ENCODE measurements at places on chromosomes 4 and X.

- DNase-seq = no peak
These were observed 866 bp upstream of the EMD start for GRCh38 chrX:154378059-154378798.

DNA sequence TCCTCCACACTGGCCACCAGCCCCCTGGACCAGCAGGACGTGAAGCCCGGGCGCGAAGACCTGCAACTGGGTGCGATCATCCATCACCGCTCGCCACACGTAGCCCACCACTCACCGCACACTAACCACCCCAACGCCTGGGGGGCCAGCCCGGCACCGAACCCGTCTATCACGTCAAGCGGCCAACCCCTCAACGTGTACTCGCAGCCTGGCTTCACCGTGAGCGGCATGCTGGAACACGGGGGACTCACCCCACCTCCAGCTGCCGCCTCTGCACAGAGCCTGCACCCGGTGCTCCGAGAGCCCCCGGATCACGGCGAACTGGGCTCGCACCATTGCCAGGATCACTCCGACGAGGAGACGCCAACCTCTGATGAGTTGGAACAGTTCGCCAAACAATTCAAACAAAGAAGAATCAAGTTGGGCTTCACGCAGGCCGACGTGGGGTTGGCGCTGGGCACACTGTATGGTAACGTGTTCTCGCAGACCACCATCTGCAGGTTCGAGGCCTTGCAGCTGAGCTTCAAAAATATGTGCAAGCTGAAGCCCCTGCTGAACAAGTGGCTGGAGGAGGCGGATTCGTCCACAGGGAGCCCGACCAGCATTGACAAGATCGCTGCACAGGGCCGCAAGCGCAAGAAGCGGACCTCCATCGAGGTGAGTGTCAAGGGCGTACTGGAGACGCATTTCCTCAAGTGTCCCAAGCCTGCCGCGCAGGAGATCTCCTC, 600 bp downstream of the POU3F4 start:
- no peak for DNase-seq

- no peak for DNase-seq
These were observed 514.0 kb upstream of the SMIM31 start for GRCh38 chr4:164239976-164240375.

GRCh38 chr4:113978105-113978504, 1.3 kb downstream of the ARSJ start:
- no peak for DNase-seq

DNA sequence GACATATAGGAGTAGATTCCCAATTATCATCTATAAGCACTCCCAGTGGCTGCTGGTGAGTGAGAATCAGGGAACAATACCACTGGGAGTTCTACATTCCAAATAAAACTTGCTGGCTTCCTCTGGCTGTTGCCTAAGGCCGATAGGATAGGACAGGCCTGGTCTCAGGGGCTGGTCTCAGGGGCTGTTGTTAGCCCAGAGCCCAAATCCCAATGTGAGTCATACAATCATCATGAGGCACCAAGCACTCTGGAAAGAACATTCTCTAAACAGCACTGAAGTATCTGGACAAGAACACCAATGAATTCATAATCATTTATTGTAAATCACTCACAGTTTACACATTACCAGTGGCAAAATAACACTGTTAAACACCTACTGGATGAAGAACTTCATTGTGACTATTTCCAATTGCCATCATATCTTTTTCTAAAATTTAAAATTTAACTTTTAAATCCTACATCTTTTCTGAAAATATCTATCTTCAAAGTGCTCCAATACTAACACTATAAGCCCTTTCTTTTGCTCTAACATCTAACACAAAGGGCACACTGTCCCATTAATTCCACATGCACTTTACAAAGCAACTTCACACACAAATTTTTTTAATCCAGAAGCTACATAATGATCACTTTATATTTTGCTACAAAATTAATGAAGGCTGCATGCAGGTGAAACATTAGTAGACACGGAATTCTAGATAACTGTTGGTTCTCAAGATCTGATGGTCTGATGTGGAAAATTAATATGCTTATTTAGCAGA, 67.6 kb upstream of the TMEM150C start:
- DNase-seq = no peak

GRCh38 chr4:151429957-151430570, 21.1 kb downstream of the FHIP1A start:
- no peak for DNase-seq

DNA sequence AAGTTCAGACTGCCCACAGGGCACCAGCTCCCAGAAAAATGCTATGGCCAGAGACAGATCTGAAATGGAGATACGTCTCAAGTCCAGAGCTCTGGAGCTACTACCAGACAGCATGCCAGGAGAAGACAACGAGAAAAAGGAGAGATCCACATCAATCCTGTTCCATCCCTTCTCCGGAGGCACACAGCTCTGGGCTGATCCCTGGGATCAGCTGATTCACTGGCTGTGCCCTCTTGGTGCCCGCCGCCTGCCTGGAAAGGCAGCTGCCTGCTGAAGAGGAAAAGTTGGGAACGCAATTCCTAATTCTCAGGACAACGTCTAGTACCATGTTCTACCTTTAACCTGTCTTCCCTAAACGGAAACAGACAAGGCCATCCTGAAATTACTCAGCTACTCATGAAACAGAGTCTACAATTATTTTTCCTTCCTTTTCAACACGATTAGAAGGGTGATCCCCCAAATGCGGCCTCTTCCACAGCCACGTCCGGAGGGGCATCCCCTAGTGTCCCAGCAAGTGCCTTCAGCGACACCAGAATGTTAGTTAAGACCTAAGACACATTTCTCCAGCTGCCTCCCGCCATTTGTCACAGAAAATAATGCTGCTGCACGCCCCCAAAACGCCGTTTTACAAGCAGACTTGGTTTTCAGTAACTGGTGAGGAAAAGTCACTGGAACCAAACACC, 2.4 kb downstream of the ZFYVE28 start:
- DNase-seq = no peak

GRCh38 chr4:139559089-139559479, 3.1 kb upstream of the SETD7 start:
- DNase-seq = no peak

DNA sequence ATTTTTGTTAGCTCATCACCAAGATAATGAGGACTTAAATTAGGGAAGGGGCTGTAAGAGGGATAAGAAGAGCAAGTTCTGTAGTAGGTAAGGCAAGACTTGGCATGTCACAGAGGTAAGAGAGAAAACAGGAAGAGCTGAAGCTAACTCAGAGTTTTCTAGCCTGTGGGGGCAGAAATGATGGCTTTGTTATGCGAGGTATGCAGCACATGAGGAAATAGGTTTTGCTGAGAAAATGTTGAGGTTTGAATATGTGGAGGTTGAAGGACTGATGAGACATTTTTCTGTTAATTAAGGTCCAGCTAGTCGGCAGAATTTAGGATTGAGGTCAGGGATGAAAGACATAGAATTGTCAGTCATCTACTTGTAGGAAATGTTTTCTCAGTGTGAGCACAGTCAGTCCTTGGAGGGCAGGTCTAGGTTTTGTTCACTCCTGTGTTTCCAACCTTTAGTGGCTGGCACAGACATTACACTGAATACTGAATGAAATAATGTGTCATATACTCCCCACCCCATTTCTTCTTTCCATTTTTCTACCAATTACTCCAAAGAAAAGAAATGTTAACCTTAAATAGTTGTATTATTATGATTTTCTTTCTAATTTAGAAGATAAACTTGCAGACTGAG, 154.0 kb upstream of the AADAT start:
- no peak for DNase-seq

DNA sequence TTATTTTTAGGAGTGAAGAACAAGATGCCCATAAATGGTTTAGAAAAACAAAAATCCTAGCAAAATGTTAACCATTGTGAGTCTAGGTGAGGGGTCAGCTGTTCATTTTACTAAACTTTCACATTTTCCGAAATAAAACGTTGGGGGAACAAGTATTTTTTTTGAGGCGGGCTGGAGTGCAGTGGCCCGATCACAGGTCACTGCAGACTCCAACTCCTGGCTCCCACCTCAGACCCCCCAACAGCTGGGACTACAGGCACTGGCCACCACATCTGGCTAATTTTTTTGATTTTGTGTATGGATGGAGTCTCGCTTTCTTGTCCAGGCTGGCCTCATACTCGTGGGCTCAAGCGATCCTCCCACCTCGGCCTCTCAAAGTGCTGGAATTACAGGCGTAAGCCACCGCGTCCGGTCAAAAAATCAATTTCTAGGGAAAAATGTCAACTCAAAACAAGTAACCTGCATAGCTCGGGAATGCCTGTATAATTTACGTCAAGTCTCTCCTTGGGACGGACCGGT, 742 bp upstream of the TAF1 start:
- no peak for DNase-seq

DNA sequence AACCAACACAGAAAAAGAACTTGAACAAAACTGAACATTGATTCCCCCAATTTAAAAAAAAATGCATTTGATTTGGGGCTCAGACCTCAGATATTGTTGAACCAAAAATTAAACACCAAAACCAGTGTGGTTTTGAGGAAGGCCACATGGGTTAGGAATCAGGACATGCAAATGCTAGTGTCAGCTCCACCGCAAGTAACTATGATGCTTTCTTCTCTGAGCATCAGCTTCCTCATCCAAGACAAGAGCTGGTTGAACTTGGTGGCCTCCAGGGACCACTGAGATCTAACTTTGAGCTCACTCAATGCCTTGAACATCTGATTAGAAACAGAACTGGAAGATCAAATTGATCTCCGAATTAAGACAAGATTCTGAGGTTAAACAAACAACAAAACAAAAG, 142.9 kb upstream of the NWD2 start:
- no peak for DNase-seq

- no peak for DNase-seq
These were observed 26.6 kb upstream of the C4orf50 start for GRCh38 chr4:6044805-6045204.

DNA sequence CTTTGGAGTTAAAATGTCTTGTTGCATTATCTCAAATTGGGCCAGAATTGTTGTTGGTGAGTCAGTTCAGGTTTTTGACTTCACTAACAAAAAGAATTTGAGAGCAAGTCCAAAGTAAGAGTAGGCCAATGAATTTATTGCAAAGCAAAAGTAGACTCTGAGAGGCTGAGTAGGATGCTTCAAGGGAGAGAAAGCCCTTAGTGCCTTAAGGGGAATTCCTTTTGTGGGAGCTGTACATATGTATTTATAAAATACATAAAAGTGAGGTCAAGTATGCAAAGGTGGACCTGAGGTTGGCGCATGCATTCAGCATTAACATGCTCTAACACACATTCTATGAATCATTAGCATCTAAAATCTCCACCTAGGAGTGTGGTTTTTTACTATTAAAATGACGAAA, 565.4 kb downstream of the GRXCR1 start:
- DNase-seq = no peak

GRCh38 chrX:134373736-134374135, 86.2 kb upstream of the HPRT1 start:
- DNase-seq = no peak

GRCh38 chr4:38949411-38950051, 81.9 kb downstream of the FAM114A1 start:
- no peak for DNase-seq

DNA sequence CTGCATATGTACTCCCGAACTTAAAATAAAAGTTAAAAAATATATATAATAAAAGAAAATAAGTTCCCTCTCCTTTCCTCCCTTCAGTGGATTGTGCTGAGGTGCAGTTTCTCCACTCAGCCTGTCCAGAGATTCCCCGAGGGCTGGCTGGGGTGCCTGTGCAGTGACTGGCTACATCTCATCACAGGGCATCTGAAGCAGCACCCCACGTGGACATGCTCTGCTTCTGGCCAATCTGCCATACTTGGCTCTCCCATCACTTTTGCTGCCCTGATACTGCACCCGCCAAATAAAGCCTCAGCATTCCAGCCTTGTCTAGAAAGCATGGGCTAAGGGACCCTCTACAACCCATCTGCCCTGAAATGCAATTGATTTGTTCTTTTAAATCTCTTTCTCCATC, 11.1 kb upstream of the MGST2 start:
- no peak for DNase-seq

DNA sequence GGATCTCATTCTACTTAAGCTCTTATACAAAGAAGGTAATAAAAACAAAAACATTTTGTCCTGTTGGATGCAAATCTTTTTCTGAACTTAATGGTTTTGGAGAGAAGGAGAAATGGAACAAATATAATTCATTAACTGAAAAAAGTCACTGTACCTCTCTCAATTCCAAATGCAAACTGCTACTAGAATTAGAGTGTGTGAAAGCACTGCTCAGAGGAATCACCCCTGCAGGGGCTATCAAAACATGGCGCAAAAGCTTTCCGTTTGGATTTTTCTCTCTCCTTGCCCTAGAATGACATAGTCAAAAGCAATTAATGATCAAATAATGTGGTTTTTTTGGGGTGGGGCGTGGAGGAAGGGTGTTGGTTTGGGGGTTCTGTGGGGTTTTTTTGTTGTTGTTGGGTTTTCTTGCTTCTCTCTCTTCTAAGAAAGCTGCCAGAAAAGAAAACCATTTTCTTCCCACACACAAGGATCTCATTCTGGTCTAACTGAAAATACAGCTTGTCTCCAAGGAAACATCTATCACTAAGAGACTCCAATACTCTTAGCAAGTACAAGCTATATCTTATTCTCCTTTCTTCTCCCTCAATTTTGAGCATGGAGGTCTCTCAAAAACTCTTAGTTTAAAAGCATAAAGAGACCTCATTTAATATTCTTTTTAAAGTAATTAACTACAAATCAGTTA, 41.6 kb downstream of the USP46 start:
- DNase-seq = no peak

- no peak for DNase-seq
These were observed 72.8 kb upstream of the BEND4 start for GRCh38 chr4:42225286-42225685.

- peak; percentile 25 for DNase-seq
These were observed 36.0 kb downstream of the CXCL8 start for GRCh38 chr4:73776321-73776729.

- no peak for DNase-seq
These were observed 6.9 kb downstream of the UBA1 start for GRCh38 chrX:47200385-47201150.

- DNase-seq = no peak
These were observed 682.6 kb upstream of the GNPDA2 start for GRCh38 chr4:45408996-45409395.
